Body of pancreas (tissue), 4 donors: ENCODE measurements at places on chromosomes 16 and 17.

GRCh38 chr16:17145029-17145428, 325.7 kb downstream of the XYLT1 start:
- H3K4me1 ChIP-seq, result no peaks in the 10 kb centered on the region
- H3K27ac ChIP-seq, result no peak overlapping the region
- H3K4me3 ChIP-seq, result no peak overlapping the region
- no peaks in the 10 kb centered on the region for H3K36me3 ChIP-seq

GRCh38 chr16:85662482-85662812, 26.3 kb downstream of the GINS2 start:
- H3K27ac ChIP-seq, result no peak overlapping the region
- no peak overlapping the region for H3K4me3 ChIP-seq
- no peak for DNase-seq
- peaks cover 8% of the 10 kb centered on the region for H3K4me1 ChIP-seq
- H3K27me3 ChIP-seq, result no peaks in the 10 kb centered on the region

DNA sequence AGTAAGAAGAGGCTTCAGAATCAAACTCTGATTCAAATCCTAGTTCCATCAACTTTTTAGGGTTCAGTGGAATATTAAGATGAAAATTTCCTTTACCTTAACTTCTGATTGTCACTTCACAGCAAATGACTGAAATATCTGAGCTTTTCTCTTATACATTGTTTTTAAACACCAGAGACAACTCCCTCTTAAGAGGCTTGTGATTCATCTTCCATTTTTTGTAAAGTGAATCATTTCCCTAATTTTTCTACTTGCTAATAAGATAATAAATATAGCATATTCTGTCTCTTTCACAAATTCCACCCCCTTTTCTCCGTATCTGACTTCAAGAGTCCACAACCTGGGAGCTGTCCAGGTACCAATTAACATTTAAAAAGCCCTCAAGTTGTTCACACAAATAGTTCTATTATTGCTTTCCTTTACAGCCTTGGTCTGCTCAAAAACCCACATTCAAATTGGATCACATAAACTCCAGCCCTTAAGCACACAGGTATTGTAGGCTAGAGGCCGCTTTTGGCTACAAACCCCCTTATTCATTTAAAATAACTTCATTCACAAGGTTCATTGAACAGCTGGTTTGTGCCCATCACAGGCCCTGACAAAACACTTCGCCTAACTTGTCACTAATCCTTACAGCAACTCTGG, 14.1 kb upstream of the UTP6 start:
- H3K27me3 ChIP-seq, result no peaks in the 10 kb centered on the region
- H3K27ac ChIP-seq, result no peak overlapping the region
- H3K4me1 ChIP-seq, result peaks cover 4% of the 10 kb centered on the region
- no peak for DNase-seq
- H3K4me3 ChIP-seq, result no peak overlapping the region
- no peaks in the 10 kb centered on the region for H3K36me3 ChIP-seq

DNA sequence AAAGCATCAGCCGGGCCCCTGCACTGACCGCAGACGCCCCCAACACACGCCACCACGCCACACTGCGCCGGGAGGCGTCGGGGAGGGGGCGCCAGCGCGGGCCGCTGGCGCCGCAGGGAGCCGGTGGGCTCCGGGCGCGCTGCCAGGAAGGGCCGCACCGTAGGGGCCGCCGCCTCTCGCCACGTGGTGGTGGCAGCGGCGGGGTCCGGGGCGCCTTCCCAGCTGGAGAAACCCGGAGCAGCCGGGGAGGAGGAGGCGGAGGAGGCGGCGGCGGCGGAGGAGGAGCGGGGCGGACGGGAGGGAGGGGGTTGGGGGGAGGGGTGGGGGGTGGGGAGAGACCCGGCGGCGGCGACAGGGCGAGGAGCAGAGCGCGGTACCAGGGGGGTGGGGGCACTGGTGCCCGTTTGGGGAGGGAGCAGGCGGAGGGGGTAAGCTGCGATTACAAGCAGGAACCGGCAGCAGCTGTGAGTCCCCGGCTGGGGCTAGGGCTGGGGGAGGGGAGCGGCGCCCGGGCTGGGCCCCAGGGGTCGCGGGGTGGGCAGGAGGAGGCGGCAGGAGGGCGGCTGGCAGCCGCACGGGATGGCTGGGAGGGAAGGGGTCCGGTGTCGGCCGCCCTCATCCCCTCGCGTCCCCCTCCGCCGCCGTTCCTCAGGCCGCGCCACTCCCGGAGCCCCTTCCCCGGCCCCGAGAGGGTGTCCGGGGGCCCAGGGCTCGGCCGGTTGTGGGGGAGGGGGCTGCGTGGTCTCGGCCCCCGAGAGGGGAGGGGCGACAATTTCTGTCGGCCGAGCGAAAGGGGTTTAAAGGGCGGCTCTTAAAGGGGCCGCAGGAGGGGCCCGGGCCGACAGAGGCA, at the start of gene TBKBP1:
Gene TBKBP1 (plus strand): TSS at position 431 of the 850 bp plus-strand sequence. CDS start 1,952 bp downstream, outside the sequence.
- no peaks in the 10 kb centered on the region for H3K27me3 ChIP-seq
- peak; percentile 62 for DNase-seq
- H3K27ac ChIP-seq, result peak within 1 kb of the TSS; percentile 86
- H3K36me3 ChIP-seq, result no peaks in the 10 kb centered on the region
- peaks cover 29% of the 10 kb centered on the region for H3K4me1 ChIP-seq
- peak within 1 kb of the TSS; percentile 93 for H3K4me3 ChIP-seq

DNA sequence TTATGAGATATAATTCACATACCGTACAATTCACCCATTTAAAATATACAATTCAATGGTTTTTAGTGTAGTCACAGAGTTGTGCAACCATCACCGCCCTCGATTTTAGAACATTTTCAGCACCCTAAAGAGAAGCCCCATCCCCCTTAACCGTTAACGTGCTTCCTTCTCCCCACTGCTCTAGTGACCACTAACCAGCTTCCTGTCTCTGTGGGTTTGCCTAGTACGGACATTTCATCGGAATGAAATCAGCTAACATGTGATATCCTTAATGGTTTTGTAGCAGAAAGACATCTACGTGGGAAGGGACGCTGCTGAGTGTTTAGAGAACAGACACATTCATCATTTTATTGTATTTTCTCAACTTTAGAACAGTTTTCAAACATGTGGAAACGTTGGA, 80.8 kb upstream of the HSBP1 start:
- H3K4me3 ChIP-seq, result no peak overlapping the region
- H3K4me1 ChIP-seq, result no peaks in the 10 kb centered on the region
- no peak overlapping the region for H3K27ac ChIP-seq
- H3K36me3 ChIP-seq, result no peaks in the 10 kb centered on the region
- no peak for DNase-seq

DNA sequence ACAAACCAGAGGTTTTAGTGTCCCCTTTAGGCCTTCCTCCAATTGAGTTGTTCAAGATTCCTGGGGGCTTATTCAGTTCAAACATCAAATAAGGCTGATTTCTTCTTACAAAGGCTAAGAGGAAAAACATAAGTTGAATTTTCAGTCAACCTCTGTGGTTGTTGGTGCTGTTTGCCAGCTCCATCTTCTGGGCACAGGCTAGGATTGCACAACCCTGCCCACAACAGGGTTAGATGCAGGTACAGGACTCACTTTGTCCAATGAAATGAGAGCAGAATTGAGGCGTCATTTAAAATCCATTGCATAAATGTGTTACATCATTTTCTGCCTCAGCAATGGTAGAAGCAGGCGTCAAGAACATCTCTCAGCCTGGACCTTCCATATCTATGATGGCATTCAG, 173.3 kb downstream of the PMP22 start:
- H3K4me1 ChIP-seq, result no peaks in the 10 kb centered on the region
- H3K36me3 ChIP-seq, result no peaks in the 10 kb centered on the region
- no peak for DNase-seq
- no peaks in the 10 kb centered on the region for H3K27me3 ChIP-seq

DNA sequence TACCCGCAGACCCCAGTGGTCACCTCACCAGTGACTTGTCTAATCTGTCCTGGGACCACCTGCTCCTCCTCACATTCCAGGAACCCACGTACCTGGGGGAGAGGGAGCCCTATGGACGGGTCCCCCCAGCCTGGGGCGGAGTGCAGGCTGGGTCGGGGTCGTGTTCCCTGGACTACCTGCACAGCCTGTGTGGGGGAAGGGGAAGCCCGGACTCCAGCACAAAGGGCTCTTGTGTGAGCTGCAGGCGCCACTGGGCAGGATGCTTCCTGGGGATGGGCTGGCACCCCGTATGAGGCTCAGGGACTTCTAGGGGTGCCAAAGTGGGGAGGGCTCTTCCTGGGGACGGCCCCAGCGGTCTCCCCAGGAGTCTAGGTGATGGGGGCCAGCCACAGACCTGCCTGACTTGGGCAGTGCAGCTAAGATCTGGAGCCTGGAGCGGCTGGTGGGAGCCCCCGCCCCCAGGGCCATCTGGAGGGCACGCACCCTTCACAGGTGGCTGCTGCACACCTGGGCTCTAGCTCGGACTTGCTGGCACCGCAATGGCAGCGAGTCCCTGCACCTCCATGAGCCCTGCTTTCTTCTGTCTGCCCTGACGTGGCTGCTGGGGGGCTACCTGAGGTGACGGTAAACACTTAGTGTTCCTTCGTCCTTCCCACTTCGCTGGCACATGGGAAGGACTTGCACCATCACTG, 7.5 kb downstream of the VASN start:
- H3K4me1 ChIP-seq, result peaks cover 46% of the 10 kb centered on the region
- H3K27me3 ChIP-seq, result no peaks in the 10 kb centered on the region
- H3K4me3 ChIP-seq, result no peak overlapping the region
- DNase-seq, result no peak
- no peaks in the 10 kb centered on the region for H3K36me3 ChIP-seq

DNA sequence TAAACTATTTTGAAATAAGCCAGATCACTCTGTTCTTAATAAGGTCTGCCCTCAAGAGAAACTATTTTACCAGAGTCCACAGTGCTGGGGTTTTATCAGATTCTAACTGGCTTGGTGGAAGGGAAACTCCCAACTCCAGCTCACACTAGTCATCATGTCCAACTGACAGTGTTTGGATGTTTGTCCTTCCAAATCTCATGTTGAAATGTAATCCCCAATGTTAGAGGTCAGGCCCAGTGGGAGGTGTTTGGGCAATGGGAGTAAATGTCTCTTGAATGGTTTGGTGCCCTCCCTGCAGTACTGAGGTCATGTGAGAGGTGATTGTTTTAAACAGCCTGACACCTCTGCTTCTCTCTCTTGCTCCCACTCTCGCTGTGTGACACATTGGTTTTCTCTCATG, 1301.0 kb upstream of the CDH8 start:
- H3K4me3 ChIP-seq, result no peak overlapping the region
- H3K4me1 ChIP-seq, result no peaks in the 10 kb centered on the region
- DNase-seq, result no peak
- H3K27me3 ChIP-seq, result no peaks in the 10 kb centered on the region

DNA sequence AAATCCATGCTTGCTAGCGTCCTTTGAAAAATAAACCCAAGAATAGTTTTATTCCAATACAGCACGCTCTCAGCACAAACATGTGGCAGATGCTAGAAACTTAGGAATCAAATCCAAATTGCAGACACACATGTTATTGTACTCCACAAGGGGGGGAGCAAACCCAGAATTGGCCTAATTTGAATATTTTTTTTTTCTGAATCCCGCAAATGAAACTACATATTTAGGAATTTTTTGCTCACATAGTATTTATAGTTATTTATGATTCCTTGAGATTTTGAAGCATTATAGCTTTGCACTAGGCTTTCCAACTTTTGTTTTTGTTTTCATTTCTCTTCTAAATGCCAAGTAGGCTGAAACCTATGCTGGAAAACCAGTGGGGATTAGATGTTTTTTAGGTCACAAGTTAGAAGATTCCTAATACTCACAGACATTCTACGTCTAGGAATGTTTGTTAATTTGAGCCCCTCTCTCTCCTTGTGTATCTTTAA, 59.3 kb upstream of the CDH11 start:
- H3K4me1 ChIP-seq, result no peaks in the 10 kb centered on the region
- no peak overlapping the region for H3K4me3 ChIP-seq
- no peaks in the 10 kb centered on the region for H3K27me3 ChIP-seq
- H3K27ac ChIP-seq, result no peak overlapping the region

GRCh38 chr16:87850009-87851006, 19.0 kb downstream of the SLC7A5 start:
- H3K27me3 ChIP-seq, result no peaks in the 10 kb centered on the region
- H3K27ac ChIP-seq, result peak overlapping the region; percentile 88
- peak; percentile 73 for DNase-seq
- H3K36me3 ChIP-seq, result no peaks in the 10 kb centered on the region

GRCh38 chr17:56448371-56448770, 145.1 kb upstream of the NOG start:
- no peak overlapping the region for H3K4me3 ChIP-seq
- no peak overlapping the region for H3K27ac ChIP-seq
- H3K4me1 ChIP-seq, result no peaks in the 10 kb centered on the region
- H3K27me3 ChIP-seq, result no peaks in the 10 kb centered on the region
- no peak for DNase-seq

- H3K27me3 ChIP-seq, result no peaks in the 10 kb centered on the region
- H3K4me1 ChIP-seq, result no peaks in the 10 kb centered on the region
- H3K27ac ChIP-seq, result no peak overlapping the region
These were observed 42.5 kb downstream of the ST3GAL2 start for GRCh38 chr16:70396246-70396904.

- no peaks in the 10 kb centered on the region for H3K4me1 ChIP-seq
- H3K4me3 ChIP-seq, result no peak overlapping the region
- DNase-seq, result no peak
- no peaks in the 10 kb centered on the region for H3K36me3 ChIP-seq
These were observed 64.1 kb downstream of the RMI2 start for GRCh38 chr16:11409398-11409797.

DNA sequence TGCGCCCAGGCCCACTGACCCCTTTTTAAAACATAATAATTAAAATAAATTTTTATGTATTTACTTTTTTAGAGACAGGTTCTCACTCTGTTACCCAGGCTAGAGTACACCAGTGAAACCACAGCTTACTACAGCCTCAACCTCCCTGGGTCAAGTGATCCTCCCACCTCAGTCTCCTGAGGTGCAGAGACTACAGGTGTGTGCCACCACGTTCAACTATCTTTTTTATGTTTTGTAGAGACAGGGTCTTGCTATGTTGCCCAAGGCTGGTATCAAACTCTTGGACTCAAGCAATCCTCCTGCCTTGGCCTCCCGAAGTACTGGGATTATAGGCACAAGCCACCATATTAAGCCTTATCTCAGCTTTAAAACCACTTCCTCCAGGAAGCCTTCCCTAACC, 56.1 kb upstream of the BCAR1 start:
- no peaks in the 10 kb centered on the region for H3K27me3 ChIP-seq
- no peak for DNase-seq
- H3K36me3 ChIP-seq, result no peaks in the 10 kb centered on the region

DNA sequence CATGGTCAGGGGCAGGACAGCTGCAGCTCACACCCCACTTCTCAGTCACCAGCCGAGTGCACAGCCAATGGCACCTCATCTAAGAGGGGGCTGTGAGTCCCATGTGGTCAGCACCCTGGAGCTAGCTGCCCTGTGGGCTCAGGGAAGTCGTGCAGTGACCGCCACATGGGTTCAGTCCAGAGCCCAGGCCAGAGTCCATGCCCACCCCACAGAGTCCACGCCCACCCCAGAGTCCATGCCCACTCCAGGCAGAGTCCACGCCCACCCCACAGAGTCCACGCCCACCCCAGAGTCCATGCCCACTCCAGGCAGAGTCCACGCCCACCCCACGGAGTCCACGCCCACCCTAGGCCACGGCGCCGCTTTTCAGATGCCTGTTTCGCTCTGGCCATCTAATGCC, 24.1 kb downstream of the SLC7A5 start:
- no peak overlapping the region for H3K4me3 ChIP-seq
- peaks cover 34% of the 10 kb centered on the region for H3K4me1 ChIP-seq
- H3K36me3 ChIP-seq, result no peaks in the 10 kb centered on the region
- no peak overlapping the region for H3K27ac ChIP-seq

- H3K36me3 ChIP-seq, result no peaks in the 10 kb centered on the region
- peaks cover 67% of the 10 kb centered on the region for H3K4me1 ChIP-seq
- H3K27ac ChIP-seq, result peak overlapping the region; percentile 51
- peak overlapping the region; percentile 41 for H3K4me3 ChIP-seq
These were observed 409 bp downstream of the ACSF2 start for GRCh38 chr17:50426472-50426782.
